Neural progenitor cell (in vitro differentiated cells): ENCODE measurements at places on chromosomes 1 and 21.

DNA sequence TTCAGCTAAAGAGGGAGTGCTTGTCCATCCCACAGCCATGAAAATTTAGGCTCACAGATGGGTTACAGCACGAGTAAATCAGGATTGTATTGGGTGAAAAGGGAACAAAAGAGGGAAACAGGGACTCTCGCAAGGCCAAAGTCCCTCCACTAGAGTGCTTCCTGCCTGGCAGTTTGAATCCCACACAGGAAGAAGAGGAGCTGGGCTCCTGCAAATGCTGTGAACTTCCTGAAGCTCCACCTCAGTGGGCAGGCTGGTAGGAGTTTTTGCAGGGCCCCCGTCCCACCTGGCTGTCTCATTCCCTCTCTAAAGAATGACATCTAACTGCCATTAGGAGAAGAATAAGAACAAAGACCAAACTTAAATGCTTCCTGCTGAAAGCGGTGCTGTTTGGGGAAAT, 712.0 kb upstream of the PRMT6 start:
- no peak for DNase-seq

GRCh38 chr21:29181799-29182470, 51.5 kb downstream of the MAP3K7CL start:
- no peak for DNase-seq

DNA sequence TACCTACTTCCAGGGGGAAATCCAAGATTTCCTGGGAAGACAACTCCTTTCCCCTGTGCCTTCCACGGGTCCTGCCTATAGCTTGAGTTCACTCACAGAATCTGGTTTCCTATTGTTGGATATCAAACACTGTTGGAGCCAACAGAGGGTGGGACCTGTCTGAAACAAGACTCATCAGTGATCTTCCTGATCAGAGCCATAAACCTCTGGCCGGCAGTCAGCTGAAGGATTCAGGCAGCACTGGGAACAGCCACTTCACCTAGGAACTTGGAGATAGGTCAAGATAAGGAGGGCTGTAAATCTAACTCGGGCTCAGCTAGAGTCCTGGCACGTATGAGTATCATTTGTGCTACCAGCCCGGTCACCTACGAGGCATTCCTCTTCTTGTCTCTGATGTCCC, 23.3 kb downstream of the SH3BP5L start:
- DNase-seq = no peak

DNA sequence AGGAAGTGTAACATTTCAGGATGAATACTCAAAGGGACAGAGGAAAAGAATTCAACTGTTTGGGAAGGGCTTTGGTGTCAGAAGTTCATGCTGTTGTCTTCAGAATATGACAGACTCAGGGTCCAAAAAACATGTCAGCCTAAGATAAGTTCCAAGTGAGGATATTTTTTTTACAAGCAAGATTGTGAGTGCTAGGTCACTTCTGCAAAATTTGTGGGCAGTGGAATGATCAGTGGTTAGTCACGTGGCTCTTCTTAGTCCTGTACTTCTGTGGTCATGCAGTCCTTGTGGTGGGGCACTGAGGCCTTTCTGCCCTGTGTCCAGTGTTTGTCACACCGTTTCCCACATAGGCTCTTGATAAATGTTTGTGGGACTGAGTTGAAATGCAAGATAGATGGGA, 5.2 kb downstream of the RGL1 start:
- DNase-seq = no peak

- no peak for DNase-seq
These were observed 53.0 kb downstream of the MAB21L3 start for GRCh38 chr1:116164150-116164549.

DNA sequence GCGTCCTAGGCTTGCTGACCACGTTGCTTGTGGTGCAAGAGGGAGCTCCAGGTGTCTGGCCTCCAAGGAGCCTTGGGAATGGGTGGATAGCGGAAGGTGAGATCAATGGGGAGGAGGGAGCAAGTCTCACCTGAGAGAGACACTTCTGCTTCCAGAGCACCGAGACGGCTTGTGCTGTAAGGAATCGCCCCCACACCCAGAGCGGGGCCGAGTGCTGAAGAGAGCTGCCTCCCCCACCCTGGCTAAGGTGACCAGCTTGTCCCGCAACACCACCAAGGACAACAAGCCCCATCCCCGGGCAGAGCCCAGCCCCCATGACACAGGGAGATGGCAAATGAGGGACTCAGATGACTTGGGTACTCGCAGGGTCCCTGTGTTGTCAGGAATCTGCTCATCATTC, 485.6 kb downstream of the NPHP4 start:
- DNase-seq = no peak

GRCh38 chr1:176717066-176717750, 254.2 kb downstream of the PAPPA2 start:
- DNase-seq = no peak

DNA sequence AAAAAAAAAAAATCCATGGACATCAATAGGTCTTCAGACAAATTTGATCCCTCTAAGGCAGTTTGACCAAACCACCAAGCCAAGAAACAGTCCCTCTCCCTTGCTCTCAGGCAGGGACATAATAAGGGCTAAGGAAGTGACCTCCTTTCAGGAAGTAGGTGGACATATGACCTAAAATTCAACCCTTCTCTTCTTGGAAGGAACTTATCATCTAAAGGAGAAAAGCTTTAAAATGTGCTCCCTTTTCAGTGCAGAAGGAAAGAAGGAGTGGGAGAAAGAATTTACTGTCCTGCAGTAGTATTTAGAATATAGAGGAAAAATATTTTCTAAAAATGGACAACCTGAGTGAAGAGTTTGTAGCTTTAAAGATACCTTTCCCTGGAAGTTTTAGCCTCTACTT, 118.1 kb downstream of the DTL start:
- DNase-seq = no peak

GRCh38 chr21:38494251-38494642, 4.0 kb downstream of the ERG start:
- no peak for DNase-seq

DNA sequence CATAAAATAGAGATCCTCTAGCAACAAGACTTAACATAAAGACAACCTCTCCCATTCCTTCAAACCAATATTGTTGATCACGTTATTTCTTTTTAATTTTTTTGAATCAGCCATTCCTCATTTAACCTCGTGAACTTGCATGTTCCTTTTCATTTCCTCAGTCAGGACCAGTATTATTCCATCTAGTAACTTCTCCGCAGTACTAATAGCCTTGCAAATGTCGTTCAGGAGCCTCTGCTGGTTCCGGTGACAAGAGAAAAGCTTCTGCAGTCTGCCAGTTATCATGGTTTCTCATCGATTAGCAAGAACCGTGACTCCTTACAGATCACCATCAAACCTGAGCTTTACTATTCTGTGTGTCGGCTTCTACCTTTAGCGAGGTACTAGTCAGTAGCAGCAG, 3.0 kb downstream of the APP start:
- DNase-seq = peak; percentile 16

GRCh38 chr1:196466654-196467053, 141.6 kb downstream of the KCNT2 start:
- no peak for DNase-seq

DNA sequence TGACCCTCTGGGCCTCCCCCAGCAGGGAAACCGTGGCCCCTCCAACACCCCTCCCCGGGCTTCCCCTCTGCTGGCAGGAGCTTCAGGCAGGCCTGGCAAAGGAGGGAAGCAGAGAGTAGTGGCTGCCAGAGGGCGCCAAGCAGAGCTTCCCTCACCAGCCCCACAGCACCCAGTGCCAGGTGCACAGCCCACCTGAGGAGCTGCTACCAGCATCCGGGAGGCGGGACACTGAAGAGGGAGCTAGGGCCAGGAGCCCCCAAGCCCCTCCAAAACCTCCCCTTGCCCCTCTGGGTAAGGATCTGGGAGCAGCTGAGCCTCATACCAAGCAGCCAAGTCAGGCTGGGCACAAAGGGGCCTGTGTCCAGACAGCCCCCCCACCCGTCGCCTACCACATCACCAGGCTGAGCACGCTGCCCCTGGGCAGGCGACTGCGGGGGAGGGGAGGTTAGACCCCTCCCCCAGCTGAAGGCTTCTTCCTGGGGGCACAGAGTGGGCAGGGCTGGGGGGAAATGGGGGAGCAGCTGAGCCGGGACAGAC, 19.6 kb downstream of the CCDC24 start:
- no peak for DNase-seq

DNA sequence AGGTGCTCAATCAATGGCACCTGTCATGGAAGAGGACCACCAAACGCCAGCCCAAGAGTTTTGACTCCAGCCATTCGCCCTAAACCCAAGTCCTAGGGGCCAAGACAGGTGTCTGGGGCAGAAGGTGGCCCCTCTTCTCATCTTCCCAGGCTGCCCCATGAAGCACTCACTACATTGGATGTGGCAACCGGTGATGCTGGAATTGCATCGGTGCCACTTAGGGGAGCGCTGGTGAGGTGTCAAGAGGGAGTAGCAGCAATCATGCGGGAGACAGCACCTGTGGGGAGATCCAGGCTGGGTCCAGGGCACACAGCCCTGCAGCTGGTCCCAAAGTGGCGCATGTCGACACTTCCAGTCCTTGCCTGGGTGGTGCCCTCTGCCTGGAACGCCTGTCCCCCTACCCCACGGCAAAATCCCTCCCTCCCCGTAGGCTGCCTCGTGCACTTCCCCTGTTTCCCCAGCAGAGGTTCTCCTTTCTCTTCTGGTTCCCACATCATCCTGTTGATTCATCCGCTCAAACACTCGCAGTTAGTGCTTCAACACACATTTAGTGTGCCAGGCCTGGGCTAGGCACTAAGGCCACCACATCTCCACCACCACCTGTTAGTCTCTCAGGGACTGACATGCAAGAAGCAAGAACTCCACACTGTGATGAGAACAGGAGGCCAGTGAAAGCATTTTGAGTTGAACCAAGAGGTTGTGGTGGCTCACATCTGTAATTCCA, 18.5 kb downstream of the PLA2G2D start:
- DNase-seq = peak; percentile 73

DNA sequence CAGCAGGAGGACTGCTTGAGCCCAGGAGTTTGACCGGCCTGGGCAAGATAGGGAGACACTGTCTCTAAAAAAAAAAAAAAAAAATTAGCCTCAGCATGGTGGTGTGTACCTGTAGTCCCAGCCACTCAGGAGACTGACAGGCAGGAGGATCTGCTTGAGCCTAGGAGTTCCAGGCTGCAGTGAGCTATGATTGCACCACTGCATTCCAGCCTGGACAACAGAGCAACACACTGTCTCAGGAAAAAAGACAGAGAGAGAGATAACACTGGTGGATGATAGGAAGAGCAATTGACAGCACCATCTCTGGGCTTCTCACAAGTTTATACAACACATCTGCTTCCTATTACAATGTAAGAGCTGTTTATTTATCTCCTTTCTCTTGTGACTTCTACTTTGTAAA, 2.4 kb upstream of the RNU11 start:
- no peak for DNase-seq

DNA sequence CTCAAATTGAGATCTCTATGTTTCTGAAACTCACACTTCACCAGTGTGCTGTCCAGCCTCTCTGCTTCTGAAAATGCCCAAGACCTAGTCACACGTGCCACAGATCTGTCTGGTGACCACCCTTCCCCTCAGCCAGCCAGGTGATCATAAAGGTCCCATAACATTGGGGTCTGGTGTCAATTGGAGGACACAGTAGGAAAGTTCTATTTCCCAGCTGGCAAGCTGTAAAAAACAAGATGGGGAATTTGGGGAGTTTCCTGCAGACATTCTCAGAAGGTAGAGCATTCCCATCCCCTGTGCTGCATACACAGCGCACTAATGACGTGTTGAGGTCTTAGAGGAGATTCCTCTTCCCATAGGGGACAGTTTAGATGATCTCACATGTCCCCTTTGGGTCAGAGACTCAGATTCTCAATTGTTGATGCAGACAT, 50.1 kb downstream of the RPS6KA1 start:
- DNase-seq = no peak

GRCh38 chr1:47434051-47434842, 3.6 kb upstream of the FOXD2 start:
- DNase-seq = peak; percentile 73

GRCh38 chr1:110460253-110461220, 9.6 kb downstream of the PROK1 start:
- DNase-seq = peak; percentile 82

- DNase-seq = no peak
These were observed 148.9 kb downstream of the PBX1 start for GRCh38 chr1:164707868-164708331.

- no peak for DNase-seq
These were observed 423.7 kb downstream of the SMYD3 start for GRCh38 chr1:246083416-246083815.

DNA sequence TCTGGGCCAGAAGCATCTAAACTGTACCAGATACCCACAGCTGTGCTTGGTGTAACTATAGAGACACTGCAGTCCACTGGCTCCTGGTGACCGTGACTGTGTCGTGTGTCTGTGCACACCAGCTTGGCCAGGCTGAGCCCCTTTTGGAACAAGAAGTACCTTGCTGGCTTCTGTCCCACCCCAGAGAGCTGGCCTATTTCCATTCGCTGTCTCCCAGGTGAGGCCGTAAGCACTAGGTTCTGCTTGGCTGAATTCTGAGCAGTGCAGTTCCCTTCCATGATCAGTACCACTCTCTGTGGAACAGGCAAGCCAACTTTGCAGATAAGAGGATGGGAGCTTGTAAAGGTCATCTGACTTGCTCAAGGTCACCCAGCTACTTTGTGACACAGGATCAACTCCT, 119.9 kb upstream of the DNAH14 start:
- no peak for DNase-seq

DNA sequence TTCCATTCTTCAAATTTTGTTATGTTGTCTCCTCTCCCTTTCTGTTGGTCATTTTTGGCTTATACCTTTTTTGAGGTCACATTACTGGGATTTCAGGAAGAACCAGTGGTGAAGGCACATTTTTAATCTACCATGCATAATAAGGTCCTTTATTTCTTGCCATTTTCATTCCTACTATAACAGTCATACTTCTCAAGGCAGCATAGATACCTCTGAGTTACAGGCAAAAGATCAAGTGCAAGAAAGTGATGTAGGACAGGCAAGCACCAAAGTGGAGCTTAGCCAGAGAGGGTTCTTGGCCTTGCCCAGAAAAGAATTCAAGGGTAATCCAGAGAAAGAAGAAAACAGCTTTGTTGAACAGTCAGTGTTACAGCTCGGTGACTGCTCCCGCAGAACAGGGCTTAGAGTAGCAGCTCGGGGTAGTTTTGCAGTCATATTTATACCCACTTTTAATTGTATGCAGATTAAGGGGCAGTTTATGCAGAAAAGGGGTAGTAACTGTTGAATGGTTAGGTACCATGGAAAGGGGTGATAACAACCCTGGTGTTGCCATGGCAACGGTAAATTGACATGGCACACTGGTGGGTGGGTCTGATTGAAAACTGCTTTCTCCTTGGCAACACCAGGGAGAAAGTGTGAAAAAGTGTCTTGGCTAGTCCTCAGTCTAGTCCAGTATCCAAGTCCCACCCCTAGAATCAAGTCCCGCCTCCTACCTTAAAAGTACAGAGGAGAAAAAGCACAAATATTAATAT, 39.6 kb upstream of the DOCK7 start:
- peak; percentile 39 for DNase-seq

GRCh38 chr1:200909757-200910239, 15.1 kb downstream of the INAVA start:
- no peak for DNase-seq

DNA sequence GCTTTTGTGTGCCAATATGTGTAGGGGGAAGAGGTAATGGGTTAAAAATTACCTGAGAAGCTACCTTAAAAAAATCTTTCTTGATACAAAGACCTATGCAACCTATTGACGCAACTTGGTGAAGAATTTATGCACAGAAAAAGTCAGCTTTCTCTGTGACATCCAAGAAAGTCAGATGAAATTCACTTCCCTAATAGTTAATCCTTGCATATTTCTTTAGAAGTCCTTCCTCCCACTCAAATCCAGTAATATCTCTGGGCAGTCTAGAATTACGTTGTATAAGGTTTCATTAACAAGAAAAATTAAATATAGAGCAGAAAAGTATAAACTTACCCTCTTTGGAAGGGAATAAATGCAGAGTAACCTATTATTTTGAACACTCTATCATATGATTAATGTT, 2.9 kb downstream of the UBAP2L start:
- no peak for DNase-seq

GRCh38 chr1:38068220-38068979, 21.8 kb upstream of the POU3F1 start:
- no peak for DNase-seq
